ENCODE measurements at places on chromosomes 7 and 10.

GRCh38 chr7:38396852-38397251 lies 123.4 kb upstream of the TARP start:
- DNase-seq, result no peak

- no peak for DNase-seq
Observed at GRCh38 chr10:32049113-32049512, 7.1 kb downstream of the KIF5B start.

DNA sequence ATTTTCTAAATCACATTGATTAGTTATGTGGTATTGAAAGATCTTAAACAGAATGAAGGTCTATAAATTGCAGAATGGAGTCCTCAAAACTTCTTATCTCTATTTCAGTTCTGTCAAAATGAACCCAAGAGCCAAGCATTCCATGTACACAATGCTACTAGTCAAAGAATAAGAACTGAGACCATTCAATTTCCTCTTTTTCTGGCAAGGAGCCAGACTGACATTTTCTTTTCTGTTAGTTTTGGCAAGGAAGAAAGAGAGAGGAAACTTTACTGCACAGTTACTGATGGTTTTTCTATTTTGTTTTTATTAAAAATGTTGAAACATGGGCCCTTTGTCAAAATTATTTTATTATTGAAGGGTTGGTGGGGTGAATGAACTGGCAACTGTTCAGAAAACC lies 181.8 kb upstream of the FERD3L start:
- DNase-seq, result no peak

- DNase-seq, result no peak
Observed at GRCh38 chr7:94284104-94284503, 110.6 kb upstream of the COL1A2 start.

DNA sequence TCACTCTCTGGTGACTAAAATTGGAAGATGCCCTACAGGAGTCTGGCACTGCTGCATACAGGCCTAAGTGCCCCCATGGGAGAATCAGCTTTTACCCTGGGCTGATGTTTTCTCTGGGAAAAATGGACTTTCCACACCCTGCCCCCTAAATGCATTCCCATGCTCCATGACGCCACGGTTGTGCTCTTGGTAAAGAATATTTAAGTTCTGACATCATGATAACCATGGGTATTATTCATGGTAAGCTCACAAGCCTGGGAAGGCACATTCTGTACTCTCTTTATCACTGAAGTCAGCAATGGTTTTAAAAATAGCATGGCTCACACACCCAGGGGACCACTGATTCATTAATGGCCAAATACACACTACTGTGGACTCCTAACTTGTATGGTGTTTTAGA lies 43.4 kb downstream of the HIPK2 start:
- no peak for DNase-seq

- DNase-seq, result no peak
Observed at GRCh38 chr10:62806251-62806650, 1.7 kb downstream of the ADO start.

DNA sequence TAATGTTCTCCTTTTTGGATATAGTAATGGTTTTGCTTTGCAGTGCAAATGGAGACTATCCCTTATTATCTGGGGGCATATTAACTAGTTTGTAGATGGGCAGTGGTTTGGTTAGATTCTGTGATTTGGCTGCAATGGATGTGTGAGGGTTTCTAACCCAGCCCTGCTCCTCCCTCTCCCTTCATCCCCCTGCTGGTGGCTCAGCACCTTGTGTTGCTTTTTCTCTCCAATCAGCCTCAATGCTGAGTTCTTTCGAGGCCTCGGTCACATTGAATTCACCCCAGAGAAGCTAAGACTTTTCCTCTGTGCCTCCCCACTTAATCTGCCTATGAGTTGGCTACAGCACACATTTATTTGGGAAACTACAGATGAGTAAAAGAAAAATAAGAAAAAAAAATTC lies 120.0 kb downstream of the MALRD1 start:
- DNase-seq, result no peak

DNA sequence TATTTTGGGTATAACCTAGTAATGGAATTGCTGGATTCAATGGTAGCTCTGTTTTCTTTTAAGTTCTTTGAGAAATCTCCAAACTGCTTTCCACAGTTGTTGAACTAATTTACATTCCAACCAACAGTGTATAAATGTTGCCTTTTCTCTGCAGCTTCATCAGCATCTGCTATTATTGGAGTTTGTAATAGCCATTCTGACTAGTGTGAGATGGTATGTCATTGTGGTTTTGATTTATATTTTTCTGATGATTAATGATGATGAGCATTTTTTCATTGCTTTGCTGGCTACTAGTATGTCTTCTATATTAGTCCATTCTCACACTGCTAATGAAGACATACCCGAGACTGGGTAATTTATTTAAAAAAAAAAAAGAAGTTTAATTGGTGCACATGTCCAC lies 248.6 kb upstream of the MAGI2 start:
- DNase-seq, result no peak

All from CD4-positive, alpha-beta T cell treated with Interferon gamma for 1 hour (primary cell).